NCI-H510A (cell line): ENCODE measurements at places on chromosomes 13 and 19.

DNA sequence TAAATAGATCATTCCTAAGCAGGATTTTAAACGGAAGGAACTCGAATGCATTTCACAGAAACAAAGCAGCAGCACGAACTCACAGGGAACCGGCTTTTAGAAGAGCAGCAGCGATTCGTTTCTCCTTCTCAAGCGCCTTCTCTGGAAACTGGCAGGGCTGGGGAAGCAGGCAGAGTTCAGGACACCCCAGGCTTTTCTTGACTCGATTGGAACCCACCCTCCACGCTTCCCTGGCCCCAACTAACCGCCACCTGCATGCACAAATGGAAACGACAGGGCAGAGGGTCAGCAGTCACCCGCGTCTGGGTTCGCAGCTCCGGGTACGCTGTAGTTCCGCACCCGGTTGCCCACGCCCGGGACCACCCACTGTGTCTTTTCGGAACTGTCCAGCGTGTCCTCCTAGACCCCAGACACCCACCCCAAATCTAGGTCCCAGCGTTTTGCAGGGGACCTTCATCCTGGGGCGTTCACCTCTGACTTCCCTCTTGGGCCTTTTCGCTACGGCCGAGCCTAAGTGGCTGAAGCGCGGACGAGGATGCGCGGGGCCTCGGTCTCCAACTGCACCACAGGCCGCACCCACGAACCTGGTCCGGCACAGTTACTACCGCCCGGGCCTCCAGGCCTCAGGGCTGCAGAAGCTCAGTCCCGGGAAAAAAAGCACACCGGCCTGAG, 500 bp downstream of the ZFP30 start:
- peak; percentile 30 for DNase-seq

DNA sequence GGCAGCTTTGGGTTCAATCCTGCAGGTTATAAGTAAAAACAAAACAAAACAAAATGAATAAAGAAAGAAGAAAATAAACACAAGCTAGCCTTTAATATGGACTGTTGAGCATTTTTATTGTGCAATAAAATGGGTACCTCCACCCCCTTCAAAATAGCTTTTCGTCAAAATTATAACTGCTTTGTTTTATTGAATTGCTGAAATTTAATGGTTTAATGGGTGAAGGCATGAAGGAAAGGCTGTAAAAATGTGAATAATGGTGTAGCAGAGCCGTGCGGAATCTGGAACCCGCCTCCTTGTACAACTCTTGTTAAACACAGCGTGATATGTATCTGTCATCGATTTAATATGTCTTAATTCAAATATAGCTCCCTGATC, 2.2 kb upstream of the ZIC5 start:
- no peak for DNase-seq

DNA sequence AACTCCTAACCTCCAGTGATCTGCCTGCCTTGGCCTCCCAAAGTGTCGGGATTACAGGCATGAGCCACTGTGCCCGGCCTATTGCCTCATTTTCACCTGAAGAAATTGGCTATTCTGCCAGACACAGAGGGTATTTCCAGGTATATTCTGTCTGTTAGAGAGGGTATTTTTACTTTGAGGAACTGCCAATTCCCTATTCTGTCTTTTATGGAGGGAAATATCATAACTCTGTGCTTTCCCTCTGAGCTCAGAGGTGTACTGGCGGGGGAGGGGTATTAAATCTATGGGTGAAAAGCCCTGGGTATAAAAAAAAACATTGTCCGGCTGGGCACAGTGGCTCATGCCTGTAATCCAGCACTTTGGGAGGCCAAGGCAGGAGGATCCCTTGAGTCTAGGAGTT, 24.8 kb downstream of the TSKS start:
- DNase-seq = no peak

DNA sequence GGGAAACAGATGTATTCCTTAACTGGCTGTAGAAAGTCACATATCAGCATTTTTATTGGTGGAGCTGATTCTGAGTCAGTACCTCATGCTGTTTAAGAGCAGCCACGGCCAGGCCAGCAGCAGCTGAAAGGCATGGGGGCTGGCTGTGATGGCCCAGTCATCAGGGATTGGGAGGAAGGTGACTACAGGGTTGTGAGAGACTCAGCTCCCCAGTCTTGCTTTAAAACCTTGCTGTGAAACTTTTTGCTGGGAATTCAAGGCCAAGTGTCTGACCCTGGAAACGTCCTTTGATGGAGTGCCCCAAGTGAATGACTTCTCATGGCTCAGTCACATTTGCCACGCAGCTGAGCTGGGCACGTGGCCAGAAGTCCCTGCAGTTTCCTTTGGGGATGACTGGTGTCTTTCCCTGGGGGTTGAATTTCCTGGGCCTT, 39.1 kb upstream of the RNF113B start:
- no peak for DNase-seq

DNA sequence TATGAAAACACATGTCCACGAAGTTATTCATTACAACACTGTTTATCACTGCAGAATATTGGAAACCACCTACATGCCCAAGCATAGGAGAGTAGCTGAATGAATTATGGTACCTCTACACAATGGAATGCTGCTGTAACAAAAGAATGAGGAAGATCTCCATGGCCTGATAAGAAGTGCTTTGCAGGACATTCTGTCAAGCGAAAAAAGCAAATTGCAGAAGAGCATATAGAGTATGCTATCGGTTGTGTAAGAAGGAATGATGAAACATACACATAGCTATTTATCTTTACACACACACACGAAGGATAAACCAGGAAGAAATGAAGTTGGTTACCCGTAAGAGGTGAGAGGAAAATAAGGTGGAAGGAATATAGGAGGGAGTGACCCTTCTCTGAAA, 37.5 kb upstream of the CEACAM20 start:
- no peak for DNase-seq

DNA sequence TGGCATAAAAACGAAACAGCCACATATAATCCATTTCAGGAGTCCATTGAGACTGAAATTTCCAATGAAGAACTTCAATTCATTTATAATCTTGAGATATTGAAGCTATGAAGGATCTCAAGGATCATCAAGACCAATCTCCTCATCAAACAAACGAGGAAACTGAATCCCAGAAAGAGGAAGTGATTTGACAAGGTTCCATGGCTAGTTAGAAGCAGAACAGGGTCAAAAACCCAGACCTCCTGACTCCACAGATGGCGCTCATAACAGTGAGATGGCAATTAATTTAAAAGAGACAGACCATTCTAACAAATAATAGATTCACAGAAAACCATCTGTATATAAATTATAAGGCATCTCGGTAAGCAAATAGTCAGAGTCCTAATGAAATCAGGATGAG, 229.7 kb downstream of the KCTD12 start:
- no peak for DNase-seq

DNA sequence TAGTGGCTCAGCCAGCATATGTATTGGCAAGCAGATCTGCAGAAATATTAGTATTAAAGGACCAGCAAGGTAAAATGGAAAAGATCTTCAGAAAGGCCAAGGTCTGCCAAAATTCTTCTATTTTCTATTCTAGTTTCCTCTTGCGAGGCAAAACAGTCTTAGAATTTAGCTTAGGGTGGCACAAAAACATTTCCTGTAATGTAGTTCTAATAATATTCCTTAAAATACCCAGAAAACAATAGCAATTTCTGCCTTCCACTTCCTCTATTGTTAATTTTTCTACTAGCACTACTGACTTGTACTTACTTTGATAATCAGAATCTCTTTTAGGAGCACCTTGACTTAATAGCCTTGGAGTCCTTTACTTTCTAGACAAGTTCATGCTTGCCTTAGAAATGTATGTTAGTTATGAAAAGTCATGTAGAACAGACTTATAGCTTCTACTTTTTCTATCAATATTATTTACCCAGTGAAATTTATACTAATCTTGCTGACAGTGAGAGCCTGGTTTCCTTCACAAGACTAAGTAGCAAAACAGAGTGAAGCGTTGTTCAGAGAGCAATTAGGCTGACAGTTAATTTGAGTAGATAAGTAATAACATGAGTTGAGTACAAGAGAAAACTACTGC, 23.9 kb upstream of the LPAR6 start:
- no peak for DNase-seq

- DNase-seq = no peak
These were observed 19.0 kb upstream of the PLPP2 start for GRCh38 chr19:310141-310651.

DNA sequence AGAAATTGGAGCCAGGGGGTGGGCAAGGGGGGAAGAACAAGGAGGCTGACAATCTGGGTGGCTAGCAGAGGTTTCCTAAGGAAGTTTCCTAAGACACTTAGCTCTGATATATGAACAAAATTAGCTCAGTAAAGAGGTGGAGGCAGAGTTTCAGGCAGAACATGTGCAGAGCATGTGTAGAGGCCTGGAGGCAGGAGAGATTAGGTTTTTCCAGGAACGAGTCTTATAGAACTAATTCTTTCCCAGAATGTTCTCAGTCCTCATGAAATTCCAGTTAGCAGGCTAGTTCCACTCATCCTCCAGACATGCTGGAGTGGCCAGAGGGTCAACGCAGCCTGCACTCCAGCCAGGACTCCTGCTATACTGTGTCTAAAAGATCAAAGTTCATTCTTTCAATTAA, 184.7 kb downstream of the LACC1 start:
- no peak for DNase-seq

DNA sequence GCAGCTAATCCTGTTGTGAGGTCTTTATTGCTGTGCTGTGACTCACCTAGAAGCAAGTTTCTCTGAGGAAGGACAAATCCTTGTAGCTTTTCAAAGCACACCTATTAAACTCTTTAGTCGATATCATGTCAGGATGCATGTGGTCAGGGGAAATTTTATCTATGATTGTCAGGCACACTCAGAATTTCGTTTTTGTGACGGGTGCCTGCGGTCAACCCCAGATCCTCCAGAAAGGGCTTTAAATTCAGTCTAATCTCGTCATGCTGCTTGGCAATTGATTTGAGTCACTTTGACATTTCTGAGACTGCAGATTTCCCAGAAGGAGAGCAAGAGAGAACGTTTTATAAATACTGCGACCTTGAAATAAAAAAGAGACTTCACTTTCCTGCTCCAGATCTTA, 316.9 kb downstream of the FGF9 start:
- DNase-seq = no peak

- no peak for DNase-seq
These were observed 35.1 kb downstream of the ELF1 start for GRCh38 chr13:40983725-40984667.

- DNase-seq = peak; percentile 94
These were observed at the start of gene SULT2B1 for GRCh38 chr19:48551437-48552302. Gene SULT2B1, plus strand, starts transcription at chr19:48552172. Its CDS starts 81 bp downstream, at chr19:48552253.

DNA sequence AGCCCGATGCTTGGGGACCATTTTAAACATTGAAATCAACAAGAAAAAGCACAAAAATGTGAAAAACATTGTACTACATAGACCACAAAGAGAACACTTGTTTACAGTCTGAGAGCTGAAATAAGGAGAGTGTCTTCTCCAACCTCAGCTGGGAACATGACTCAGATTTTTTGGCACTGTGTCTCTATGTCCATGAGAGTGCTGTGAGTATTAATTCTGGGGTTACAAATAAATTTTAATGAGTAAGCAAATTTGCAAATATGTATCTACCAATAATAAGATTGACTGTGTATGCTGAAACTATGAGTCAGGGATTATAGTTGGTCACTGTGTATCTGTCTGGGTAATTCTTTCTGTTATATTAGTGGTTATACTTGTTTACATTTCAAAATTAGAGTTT, 174.0 kb downstream of the DCT start:
- DNase-seq = no peak

DNA sequence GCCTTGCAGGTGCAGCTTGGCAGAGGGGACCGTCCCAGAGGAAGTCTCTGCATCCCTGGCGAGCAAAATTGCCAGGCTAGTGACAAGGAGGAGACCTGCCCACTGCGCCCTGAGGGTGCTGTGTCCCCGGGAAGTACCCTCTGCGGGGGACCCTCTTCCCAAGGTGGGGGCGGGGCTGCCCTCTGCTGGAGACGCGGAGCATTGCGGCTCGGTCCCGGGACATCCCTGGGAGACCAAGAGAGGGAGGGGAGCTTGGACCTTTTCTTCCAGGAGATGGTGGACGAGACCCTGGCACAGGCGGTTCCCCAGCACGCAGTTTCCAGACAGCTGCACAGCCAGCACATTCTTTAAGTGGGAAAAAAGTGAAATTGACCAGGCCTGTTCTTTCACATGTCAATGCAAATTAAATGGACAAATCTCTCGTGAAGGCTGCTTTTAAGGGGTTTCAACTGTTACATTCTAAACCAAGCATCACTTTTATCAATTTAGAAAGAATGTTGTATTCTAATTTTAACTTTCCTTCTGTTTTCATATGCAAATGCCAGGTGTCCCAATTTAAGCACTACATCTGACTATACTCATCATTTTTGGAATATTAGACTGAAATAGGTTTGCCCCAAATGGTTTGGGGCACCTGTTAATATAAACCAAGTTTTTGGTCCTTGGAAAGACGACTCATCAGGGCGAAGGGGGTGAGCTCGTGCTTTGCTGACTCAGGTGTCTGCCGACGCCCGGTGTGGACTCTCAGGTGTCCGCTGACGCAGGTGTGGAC, 60.7 kb downstream of the MCF2L start:
- peak; percentile 12 for DNase-seq

DNA sequence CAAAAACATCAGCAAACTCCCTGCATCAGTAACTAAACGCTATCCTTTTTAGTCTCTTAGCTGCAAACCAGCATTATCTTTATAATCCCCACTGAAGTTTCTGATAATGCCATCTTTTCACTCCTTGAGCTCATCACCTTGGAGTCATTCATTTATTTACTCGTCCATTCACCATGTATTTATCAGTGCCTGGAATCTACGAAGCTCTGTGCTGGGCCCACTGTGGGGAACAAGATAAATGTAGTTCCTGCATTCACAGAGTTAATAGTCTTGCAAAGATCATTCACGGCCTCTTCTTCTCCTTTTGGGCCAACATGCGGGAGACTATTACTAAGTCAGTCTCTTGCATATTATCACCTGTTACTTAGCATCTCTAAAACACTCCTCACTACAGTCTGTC, 89.4 kb downstream of the HS6ST3 start:
- no peak for DNase-seq

- DNase-seq = no peak
These were observed 2034.0 kb downstream of the OLFM4 start for GRCh38 chr13:55062662-55063061.

DNA sequence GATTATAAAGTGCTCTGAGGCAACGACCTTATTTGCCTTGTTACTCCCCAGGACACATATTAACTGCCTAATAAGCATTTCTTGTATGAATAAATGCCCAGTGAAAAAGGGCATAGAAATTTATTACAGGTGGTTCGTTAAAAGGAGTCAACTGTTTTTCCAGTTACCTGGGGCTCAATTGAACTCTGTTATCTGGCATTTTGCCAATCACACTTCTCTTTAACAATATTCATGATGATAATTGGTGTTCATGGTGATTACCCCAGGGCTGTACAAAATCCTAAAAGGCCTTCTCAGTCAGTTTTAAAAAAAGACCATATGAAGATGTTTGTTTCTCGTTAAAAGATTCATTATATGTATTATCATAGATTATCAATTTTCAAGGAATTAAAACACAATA, 57.1 kb downstream of the KL start:
- DNase-seq = no peak

DNA sequence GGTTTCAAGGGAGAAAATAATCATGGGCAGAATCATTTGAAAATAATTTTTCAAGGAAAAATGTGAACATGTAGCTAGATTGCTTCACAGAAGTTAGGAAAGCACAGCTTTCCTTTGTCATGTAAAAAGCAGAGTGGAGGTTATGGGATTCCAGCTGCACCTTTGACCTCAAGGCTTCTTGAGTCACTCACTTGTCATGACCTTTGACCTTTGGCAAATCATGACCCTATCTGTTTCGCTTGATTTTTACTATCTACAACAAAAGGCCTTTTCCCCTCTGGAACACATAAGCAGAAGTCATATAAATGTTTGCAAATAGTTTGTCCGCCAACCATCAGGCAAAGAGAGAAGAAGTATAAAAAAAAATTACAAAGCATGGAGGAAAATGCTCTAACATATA, 210.7 kb upstream of the MIR17HG start:
- no peak for DNase-seq
